ENCODE measurements at places on chromosomes 3 and 15.

DNA sequence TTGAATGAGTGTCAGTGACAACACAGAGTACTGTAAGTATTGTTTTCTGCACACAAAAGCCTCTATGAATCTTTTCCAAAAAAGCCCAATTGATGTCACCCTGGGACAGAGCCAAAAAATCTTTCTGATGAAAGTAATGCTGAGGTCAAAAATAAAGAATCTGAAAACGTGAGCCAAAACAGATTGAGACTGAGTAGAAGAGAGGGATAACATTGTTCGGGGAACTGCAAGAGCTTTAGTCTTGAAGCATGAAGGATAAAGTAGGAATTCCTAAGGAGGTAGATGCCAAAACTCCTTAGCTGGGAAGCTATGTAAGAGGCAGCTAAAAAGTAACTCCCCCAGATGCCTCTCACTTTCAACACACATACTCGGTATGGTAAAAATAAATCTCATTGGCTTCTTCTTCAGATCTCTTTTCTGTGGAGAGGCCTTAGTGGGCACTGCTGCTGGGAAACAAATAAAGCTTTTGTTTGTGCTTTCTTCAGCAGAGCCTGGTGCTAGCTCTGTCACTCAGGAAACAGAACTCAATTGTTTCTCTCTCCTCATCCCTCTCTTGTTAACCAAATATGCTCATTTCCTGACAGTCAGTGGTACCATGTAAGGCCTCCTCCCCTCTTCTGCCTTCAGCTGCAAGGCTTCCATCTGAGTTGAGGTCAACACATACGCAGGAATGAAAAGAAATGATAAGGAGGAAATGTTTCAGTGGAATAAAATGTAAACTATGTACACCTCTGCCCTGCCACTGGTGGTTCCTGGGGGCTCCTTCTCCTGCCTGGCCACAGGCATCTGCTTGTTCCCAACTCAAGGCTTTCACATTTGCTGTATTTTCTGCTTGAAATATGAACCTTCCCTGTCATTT is 58.1 kb downstream of the CD200 start:
- ATAC-seq: no peak

DNA sequence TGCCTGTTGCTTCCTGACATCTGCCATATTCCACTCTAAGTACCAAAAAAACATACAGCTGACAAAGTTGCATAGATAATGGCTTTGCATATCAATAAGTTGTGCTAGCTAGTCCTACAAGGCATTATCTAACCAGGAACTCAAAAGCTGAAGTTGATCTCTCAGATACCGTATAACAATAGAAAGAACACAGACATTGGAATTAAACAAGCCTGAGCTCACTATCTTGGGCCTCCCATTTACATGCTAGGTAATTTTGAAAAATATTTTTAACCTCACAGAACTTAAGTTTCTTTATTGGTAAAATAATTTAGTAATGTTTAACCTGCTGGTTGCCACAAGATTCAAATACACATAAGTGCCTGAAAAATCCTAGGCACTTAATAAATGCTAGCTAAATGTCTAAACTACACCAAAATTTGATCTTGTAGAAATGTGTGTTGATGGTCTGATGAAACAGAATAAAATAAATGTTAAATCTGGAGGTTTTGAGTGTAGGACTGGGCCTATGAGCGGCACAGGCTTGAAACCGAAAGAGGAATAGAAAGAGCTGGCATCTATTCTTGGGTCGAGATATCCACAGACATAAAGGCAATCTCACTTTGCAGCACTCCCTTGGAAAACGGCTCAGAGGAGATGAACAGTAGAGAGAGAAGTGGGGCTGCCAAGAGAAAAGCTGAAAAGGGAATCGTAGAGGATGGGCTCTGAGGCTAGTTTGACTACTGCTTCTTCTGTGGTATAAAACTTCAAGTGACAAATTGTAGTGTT is 29.9 kb upstream of the TTC14 start:
- ATAC-seq: no peak

GRCh38 chr3:106193876-106194275 is 325.1 kb upstream of the CBLB start:
- no peak for ATAC-seq

DNA sequence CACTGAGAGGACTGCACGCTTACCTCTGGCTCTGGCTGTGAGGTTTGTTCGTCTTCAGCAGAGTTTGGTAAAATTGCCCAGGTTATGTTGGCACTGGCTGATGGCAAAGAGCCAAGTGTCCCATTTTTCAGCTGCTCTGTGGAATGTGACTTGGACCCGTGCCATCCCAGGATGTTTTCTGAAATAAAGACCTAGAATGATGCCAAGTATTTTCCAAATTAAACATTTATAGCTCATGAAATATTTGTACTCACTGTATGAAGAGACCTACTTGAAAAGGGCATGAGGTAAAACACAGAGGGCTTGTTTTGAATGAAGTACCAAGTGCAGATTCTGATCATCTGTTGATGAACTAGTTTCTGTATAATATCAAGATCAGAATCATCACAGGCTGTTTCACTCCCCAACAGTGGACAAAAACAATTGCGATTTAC is 200.5 kb downstream of the STT3B start:
- ATAC-seq: no peak

DNA sequence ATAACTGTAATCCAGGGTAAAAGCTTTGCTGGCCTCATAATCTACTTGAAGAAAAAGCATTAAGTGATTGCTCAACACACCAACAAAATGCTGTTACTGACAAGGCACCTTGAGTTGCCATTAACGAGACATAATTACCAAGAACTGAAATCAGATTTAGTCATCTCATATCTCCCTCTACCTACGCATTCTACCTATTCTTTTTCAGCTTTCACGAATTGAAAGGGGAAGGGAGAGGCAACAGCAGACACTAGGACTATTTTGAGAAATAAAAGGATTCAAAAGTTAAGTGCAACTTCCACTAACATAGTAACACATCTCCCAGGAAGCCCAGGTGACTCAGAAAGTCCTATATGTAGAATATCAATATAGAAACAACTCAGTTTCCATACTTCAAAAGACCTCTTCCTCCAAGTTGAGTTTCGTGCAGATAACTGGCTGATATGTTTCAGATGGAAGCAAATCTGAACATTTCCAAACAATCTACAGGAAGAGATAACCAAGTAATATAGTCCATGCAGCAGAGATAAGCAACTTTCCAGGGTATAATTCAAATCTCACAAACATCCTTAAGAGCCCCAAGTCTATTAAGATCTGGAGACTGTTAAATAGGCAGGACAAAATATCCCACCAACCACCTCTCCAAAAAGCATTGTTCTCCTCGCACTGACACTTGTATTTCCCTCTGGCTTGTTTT is 1.9 kb downstream of the OSBPL10 start:
- ATAC-seq: peak; percentile 46

GRCh38 chr15:71691458-71692417 is 118.6 kb upstream of the NR2E3 start:
- no peak for ATAC-seq

GRCh38 chr3:161409069-161409468 is 37.8 kb upstream of the SPTSSB start:
- no peak for ATAC-seq

GRCh38 chr15:65115086-65115485 is at the start of gene UBAP1L:
Gene UBAP1L, minus strand, starts transcription at chr15:65115200. Its CDS starts 8,985 bp downstream, at chr15:65106215.
- ATAC-seq: no peak

GRCh38 chr3:15241341-15241740 is 35.3 kb downstream of the CAPN7 start:
- ATAC-seq: peak; percentile 53

GRCh38 chr3:147398813-147399534 is 7.4 kb downstream of the ZIC4 start:
- no peak for ATAC-seq

DNA sequence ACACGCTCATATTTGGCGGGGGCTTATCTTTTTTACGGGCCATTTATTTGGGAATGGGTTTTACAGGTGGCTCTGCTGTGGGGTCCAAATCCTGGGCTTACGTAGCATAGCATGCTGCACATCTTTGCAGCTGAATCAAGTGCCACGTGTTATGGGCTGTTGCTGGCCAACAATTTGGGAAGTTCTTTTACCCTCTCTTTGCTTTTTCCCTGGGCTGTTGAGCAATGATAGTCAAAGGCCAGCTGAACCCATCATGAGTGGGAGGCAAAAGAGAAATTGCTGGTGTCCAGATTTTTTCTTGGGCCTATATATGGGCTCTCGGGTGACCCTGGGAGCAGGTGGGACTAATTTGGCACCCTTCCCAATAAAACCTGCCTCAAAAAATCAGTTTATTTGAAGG is 209.3 kb upstream of the SATB1 start:
- no peak for ATAC-seq

DNA sequence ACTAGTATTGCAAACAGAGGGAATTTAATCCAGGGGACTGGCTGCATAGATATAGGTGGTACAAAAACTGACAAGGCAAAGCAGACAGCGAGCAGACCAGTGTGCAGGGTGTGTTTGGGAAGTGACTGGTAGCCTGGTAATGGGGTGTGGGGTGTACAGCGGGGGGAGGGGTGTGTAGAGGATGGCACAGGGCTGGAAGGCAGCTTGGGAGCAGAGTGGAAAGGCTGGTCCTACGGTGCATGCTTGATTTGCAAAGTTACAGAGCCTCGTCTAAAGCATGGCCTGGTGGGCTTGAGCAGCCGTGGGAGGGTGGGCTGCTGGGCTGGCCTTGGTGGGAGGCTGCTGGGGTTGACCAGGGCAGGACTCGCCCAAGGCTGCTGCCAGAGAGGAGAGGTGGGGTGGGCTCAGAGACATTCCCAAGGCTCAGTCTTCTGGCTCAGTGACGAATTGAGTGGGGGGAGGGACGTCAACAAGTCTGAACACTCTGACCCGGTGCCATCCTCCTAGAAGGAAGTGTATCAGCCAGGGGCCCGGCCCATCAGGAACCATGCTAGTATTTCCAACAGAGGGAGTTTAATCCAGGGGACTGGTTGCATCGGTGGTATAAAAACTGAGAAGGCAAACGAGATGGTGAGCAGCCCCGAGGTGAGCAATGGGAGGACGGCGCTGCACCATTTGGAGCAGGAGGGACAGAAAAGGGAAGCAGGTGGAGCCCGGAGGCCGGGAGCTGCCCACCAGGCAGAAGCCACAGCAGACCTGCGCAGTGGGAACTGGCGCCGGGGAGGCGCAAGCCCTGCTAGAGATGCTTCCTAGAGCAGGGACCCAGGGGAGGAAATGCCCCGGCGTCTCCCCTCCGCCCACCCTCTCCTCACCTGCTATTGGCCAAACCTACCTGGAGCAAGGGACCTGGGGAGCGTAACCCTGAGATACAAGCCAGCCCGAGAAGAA is 29.2 kb downstream of the CPN2 start:
- no peak for ATAC-seq

- no peak for ATAC-seq
Observed at GRCh38 chr3:60578936-60579335, 672.3 kb downstream of the FHIT start.

DNA sequence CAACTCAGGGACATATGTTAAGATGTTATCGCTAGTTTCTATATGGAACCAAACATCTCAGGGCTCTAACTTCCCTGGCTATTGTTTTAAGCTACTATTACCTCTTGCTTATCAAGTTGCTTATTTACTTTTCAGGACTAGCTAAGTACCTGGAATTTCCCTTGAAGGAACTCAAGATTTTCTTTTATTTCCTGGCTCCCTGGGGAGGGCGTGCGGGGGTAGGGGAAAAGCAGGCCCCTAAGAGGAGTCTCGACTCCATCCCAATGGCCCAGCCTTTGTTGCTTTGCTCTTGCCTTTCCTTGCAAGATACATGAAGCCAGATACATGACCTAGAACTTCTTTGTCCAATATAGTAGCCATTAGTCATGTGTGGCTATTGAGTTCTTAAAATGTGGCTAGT is 76.9 kb upstream of the STXBP5L start:
- no peak for ATAC-seq

DNA sequence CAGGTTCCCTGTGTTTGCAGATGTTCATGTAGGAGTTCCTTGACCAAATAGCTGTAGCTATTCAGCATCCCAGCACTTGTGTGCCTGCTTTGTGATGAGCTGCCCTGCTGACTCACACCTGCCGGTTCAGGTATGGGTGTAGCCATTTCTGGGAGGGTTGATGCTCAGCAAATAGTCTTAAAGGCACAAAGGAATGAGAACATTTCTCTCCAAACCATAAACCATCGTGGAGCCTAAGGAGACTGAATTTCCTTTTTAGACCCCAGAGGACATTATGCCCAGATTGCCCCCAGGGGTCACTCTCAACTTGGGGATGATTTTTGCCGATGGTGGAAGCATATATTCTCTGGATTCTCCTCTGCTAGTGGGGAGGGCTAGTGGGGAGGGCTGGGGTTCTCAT is 80.6 kb downstream of the ADAMTSL3 start:
- ATAC-seq: no peak

DNA sequence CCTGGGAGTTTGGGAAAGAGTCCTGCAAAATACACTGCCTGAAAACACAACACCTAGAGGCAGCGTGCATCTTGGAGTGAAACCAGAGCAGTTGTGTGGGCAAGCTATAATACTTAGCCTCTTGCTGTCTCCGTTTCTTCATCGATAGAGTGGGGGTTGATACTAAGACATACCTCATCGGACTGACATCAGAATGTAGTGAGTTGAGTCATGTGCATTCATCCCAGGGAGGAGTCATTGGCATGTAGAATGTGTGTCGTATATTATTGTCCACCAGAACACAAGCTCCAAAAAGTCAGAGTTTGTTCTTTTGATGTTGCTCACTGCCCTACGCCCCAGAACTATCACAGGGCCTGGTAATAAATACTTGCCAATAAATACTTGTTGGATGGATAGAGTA is 4.3 kb downstream of the SNTN start:
- ATAC-seq: no peak

GRCh38 chr3:29152379-29152778 is 128.5 kb upstream of the RBMS3 start:
- ATAC-seq: no peak

DNA sequence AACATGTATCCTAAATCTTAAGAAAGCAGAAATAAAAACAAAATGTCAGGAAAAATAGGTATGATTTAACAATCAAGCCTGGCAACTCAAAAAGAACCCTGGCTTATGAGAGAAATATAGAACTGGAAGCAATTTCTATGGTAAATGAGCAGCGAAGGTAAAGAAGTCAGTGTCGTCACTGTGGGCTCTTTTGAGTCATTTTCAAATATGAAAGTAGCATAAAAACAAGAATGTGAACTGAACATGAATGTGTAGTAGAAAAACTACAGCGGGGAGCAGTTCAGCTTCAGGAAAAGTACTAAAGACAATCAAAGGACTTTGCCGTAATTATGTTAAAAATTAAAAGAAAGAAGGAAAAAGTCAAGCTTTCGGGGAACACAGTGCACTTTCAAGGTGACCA is 17.5 kb downstream of the LSG1 start:
- ATAC-seq: no peak

- no peak for ATAC-seq
Observed at GRCh38 chr15:81071120-81071519, 63.0 kb upstream of the CFAP161 start.

GRCh38 chr15:97078591-97078990 is 748.1 kb downstream of the NR2F2 start:
- ATAC-seq: no peak

- ATAC-seq: no peak
Observed at GRCh38 chr3:62676689-62677271, 198.4 kb downstream of the CADPS start.

DNA sequence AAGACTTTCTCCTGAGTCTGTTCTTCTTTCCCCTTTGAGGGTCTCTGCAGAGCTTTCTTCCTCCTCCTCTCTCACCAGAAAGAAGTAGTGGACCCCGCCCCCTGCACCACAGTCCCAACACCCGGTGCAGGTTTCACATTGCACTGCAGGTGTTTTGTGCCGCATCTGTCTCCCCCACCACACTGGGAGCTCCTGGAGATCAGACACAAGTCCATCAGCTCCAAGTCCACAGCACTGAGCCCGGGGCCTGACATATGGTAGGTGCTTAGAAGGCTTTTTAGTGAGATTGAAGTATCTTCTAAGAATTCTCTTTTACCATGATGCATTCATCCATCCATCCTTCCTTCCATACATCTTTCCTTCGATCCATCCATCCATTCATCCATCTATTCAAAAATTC is 9.8 kb downstream of the STRA6 start:
- ATAC-seq: no peak
